ENCODE measurements at places on chromosomes 2 and 18. TPM values are rescaled to one million over a fixed set of nuclear protein-coding genes. Genes with fewer than 3 reads are reported as not detected.

GRCh38 chr18:77478646-77479442 is 229.2 kb downstream of the GALR1 start:
- no peak for DNase-seq

The LIPG gene
- 6.1 TPM for total RNA-seq

DNA sequence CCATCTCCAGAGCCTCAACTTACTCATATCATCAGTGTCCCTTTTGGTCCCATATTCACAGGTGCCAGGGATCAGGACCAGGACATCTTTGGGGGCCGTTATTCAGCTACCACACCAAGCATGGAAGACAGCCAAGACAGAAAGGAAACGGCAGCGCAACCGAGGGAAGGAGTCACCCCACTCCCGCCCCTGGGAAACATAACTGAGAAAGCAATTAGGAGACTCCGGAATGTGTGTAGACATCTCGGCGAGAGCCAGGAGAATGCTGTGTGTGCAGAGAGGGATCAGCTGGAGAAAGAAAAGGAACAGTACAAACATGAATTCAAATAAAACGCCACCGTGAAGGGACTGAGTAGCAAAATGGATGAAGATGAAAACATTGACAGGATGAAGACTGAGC is 13.4 kb upstream of the BOK start:
- DNase-seq: peak; percentile 55

DNA sequence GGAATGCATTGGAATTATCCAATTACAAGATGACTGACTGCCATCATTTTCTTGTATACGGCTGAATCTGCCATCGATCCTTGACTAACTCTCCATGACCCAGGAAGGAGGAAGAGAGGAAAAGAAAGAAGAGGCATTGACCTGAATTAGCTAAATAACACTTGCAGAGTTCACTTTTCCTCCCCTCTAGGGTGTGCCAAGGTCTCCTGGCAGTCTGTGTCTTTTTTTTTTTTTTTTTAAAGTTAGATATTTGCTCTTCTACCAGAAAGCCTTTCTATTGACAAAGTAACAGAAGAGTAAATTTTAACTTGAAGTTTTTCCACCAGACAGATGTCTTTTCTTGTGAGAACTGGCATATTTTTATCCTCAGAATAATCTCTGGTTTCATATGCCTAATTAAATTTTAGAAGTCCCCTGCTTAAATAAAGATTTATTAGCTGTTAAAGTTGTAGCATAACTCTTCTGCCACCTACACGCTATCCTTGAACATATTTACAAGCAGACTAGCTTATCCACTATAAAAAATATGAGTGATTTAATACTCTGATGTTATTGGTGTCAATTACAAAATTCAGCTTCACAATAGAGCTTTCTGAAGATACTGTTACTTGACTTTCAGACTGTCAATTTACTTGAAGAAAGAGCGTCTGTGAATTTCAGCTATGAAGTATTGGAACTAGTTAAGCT is 171.7 kb upstream of the ETAA1 start:
- no peak for DNase-seq

The GREB1L gene
- total RNA-seq: 0.45 TPM

The UPP2 gene
- total RNA-seq: not detected

The REG3A gene
- not detected for total RNA-seq

The ZNF396 gene
- not detected for total RNA-seq

- no peak for DNase-seq
Measured at GRCh38 chr2:203804070-203804469, 63.5 kb upstream of the CTLA4 start.

The UGT1A4 gene
- not detected for total RNA-seq

GRCh38 chr2:68740400-68740914 is 5.8 kb downstream of the ARHGAP25 start:
- DNase-seq: no peak

The SLC38A11 gene
- total RNA-seq: 1.3 TPM

DNA sequence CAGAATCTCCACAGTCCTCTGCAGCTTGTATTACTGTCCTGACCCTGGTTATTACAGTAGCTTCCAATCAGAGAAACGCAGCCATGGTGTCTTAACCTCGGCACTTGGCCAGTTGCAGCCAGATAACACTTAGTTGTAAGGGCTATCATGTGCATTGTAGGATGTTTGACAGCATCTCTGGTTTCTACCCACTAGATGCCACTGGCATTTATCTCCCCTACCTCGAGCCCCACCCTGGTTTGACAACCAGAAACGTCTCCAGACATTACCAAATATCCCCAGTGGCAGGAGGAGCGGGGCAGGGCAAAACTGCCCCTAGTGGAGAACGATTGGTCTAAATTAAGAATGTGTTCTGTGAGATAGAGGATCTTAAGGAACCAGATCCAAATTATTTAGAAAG is 13.1 kb downstream of the DSG2 start:
- DNase-seq: no peak

DNA sequence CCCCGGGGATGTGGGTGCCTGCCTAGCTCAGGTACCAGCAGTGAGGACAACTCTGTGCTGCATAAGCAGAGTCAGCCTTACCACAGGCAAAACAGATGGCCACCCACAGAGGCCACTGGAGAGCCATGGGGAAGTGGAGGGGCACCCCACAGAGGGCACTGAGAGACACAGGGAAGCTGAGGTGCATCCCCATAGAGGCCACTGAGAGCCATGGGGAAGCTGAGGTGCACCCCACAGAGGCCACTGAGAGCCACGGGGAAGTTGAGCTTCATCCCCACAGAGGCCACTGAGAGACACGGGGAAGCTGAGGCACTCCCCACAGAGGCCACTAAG is 134.1 kb upstream of the EPAS1 start:
- no peak for DNase-seq

The ME2 gene
- total RNA-seq: 84.9 TPM

DNA sequence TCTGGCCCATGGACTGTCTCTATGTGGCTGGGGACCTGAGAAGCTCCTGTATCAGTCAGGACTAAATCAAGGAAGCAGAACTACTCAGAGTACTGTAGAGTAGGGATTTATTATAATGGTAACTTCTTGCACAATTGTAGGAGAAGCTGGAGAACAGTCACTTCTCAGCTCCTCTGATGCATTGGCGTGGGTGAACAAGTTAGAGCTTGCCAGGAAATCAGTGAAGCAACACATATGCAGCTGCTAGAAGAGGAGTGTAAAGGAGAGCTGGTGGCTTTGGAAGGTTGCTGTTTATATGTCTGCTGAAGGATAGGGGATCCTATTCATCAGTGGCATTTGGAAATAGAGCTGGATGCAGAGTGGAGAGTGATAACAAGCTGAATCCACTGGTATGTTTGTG is 215.5 kb upstream of the CWC22 start:
- DNase-seq: no peak

The CDH20 gene
- 1.5 TPM for total RNA-seq

DNA sequence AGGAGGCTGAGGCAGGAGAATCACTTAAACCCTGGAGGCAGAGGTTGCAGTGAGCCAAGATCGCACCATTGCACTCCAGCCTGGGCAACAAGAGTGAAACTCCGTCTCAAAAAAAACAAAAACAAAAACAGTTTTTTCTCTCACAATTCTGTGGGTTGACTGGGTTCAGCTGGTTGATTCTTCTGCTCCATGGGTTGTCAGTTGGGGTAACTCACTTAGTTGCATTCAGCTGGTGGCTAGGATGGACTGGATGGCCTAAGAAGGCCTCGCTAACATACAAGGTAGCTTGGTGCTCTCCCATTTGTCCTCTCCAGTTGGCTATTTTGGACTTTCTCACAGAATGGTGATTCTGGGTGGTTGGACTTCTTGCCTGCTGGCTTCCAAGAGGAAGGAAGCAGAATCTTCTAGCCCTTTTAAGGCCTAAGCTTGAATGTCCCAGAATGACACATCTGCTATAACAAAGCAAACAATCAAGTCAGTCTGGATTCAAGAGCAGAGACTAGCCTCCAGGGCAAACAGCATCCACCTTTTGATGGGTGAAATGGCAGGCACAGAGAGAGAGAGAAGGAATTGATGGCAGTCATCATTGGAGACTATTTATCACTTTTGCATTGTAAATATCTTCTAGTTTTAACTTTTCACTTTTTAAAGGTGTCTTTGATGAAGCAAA is 17.9 kb downstream of the LAMA3 start:
- DNase-seq: no peak

DNA sequence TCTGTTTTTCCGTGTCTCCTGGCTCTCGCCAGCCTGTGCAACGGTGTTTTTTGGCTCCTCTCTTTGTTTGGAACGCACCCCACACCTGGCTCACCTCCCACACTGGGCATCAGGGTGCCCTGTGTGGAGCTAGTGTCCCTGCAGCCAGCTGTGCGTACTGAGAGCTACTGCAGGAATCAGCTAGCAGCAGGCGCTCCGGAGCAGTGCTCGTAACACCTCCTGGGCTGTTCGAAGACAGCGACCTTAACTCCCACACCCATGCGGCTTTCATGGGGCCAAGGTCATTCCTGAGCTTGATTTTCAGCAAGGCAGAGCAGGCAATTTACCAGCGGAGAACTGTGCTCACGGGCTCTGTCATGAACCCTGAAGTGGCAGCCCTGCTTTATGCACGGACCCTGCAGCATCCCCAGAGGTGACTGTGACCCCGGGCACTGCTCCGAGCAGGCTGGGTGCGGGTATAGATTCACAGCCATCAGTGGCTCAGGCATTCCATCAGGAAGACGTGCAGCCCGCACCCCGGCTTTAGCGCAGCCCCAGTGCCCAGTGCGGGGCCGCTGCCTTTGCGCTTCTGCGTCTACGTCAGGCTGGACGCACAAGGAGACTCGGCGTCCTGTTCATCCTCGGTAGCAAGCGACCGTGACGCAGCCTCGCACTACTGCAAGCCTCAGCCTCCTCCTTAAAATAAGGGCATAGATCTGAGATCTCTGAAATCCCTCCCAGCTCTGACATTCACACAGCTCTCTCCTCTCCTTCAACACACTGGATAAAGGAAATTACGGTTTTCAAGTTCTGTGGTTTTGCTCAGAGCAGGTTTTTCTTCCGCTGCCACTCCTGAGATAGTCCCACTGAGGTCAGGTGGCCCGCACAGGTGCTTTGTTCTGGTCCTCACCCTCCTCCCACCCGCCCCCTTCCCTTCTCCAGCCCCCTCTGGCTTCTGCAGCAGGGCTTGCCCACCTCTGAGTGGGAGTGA is 58.2 kb downstream of the ADI1 start:
- no peak for DNase-seq

GRCh38 chr2:160085662-160086061 is 23.2 kb upstream of the PLA2R1 start:
- DNase-seq: no peak

DNA sequence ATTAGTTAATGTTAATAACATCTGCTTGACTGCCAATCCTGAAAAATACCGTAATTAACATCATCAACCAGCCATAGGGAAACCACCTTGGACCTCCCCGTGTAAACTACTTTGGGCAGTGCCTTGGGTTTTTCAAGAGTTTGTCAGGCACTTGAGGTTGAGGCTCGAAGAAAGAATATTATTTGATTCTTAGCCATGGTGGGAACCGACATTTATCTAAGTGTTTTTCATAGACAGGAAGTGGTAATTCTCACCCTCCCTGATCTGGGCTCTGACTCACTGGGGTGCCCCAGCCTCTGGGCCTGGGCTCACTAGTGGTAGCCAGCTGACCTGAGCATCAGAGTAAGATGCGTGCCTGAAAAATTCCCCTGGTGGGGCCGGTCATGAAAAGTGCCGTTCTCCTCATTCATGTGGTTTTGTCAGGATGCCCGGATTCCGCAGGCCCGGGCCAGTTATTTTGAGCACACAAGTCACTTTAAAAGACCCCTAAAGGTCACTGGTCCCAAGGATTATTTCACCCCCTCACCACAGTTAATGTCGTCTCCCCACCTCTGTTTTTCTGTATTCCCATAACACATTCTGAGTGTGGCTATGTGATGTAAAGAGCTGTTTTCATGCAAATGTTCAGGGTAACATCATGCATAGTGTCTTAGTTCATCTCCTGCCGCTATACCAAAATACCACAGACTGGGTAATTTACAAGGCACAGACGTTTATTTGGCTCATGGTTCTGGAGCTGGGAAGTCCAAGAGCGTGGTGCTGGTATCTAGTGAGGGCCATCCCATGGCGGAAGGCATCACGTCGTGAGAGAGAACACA is 21.6 kb upstream of the SPATA3 start:
- DNase-seq: peak; percentile 36

The NCK2 gene
- total RNA-seq: 28.6 TPM

DNA sequence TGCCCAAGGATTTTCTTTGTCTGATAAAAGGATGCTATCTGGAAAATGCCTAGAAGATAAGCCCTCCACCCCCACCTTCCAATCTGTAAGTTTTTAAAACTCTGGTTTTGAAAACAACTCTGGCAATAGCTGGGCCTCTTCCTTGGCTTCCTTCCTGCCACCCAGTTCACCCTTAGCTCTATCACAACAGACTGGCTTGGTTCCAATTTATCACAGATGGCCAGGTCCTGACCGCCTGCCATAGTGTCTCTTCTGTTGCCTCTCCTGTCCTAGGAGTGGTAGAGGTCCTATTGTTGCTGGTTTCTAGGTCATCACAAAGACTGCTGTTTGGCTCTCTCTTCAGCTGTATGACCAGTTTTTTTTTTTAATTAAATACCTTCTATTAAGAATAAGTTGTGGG is 1727.9 kb upstream of the SLC39A10 start:
- DNase-seq: no peak

GRCh38 chr2:168583710-168584521 is 127.8 kb downstream of the CERS6 start:
- no peak for DNase-seq

The MTCL1 gene
- total RNA-seq: 46.0 TPM

The SLC25A12 gene
- total RNA-seq: 34.4 TPM

The TMEM37 gene
- 21.9 TPM for total RNA-seq

DNA sequence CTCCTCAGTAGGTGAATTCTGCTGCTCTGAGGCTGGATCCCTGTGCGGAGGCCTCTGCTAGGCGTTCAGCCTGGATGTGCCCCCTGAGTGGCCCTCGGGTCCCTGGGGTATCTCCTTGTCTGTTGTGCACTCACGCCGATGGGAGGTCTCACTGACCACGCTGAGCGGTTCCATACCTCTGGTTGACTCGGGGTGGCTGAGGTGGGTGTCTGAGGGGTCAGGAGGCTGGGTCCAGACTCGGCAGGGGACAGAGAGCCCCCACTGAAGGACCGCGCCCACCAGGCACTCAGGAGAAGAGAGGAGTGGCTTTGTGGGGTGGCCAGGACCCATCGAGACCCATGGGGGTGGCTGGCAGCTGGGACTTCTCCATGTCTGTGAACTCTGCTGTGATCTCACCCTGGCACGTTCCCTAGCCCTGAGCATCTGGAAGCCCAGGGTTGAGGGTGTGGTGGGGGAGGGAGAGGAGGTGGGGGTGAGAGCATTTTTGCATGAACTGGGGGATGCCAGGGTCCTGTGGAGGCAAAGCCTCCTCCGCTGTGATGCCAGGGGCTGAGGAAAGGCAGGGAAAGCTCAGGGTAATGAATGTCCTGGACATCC is 53.7 kb downstream of the TWIST2 start:
- no peak for DNase-seq

The CREG2 gene
- total RNA-seq: 0.37 TPM

DNA sequence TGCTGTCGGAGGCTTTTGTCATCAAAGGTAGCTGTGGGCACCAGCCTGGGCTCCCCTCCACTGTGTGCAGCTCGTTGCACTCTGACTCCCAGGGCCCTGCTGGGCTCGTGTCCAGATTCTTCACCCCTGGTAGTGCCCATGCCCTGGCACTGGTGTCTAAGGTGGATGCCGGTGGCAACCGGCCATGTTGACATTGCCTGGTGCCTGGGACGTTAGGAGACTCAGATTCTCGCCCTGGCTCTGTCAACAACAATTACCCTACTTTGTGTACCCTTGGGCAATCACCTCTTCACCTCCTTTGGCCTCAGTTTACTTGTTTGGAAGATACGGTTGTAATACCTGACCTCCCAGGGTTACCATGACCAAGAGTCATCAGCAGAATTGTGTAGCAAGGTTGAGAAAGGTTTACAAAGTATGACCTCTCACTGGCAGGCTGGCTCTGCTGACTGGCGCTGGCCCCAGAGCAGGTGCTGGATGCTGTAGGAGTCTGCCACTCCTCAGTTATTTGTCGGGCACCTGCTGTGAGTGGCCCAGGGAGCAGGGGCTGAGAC is 41.5 kb upstream of the MCFD2 start:
- peak; percentile 95 for DNase-seq

Measured in stomach (tissue), 19 donors.